Cortex of kidney (tissue), 1 donor: ENCODE measurements at places on chromosomes 13 and 19.

DNA sequence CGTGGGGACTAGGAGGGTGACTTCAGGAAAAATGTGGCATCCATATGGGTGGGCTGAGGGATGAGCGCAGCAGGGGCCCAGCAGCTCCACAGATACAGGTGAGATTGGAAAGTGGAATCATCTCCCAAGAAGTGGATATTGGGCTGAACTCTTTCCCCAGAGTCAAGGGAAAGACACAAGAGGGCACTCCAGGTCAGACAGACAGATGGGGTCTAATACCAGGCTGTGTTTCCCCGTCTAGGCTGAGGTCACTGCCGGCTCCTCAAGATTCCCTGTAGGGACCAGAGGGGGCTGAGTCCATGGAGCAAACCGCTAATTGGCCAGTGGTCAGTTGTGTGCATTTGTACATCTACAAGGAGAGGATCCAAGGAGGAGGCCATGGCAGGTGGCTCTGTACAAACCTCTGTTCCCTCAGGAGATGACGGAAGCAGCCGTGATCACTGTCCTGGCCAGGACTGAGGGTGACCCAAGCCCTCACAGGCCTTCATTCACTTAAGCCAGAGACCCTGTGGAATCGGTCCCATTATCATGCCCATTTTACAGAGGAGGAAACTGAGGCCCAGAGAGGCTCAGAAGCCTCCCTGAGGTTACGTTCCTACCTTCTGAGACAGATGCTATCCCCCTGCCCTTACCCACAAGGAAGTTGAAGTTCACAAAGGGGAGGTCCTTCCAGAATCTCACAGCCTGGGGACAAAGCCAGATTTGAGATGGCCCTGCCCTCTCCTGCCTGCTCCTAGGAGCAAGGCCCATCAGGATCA, 14.9 kb upstream of the IGLON5 start:
- no peak for DNase-seq

DNA sequence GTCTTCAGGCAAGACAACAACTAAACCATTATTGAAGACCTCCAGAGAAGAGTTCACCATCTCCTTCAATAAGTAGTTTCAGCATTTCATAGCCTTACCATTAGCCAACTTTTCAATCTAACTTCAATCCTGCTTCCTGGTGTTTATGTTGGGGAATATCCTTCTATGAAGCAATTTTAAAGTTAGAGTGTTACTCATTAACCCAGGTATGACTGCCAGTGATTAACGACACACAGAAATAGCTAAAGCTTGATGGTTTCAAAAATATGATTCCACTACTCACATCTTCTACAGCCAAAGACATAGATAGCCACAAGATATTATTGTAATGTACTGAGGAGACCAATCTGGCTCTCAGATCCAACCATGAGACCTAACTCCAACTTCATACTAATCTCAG, 403.2 kb downstream of the EFNB2 start:
- DNase-seq = no peak

DNA sequence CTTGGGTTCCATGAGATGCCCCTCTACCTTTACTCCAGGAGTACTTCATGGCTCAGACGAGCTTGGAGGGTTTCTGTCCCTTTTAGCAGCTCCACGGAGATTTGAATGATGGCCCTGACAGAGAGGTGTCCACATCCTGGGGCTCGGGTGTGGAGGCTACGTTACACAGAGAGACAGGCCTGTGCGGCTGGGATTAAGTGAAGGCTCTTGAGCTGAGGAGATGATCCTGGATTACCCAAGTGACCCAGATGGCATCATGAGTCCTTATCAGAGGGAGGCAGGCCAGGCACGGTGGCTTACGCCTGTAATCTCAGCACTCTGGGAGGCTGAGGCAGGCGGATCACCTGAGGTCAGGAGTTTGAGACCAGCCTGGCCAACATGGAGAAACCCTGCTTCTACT, 12.4 kb downstream of the DPP9 start:
- no peak for DNase-seq

- DNase-seq = no peak
Observed at GRCh38 chr19:43563816-43564457, 11.4 kb downstream of the XRCC1 start.

GRCh38 chr13:74530011-74530410, 395.8 kb upstream of the KLF12 start:
- DNase-seq = no peak

GRCh38 chr19:31499281-31500196, 150.3 kb upstream of the TSHZ3 start:
- DNase-seq = no peak

DNA sequence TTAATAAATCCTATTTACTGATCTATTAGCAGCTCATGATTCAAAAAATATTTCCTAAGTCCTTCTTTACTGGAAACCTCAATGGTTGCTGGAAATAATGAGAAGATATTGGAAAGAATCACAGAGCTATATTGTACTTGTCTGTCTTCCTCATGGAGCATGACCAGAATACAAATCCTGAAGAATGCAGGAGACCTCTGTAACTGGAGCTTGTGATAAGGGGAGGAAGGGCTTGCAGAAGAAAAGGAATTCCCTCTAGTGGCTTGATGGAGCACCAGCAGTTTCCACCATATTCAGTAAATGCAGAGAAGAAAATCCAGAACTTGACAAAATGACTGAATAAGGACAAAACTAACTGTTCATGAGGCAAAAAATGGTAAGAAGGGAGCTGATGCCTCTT, 1333.1 kb downstream of the EFNB2 start:
- DNase-seq = no peak

GRCh38 chr13:50467156-50468110, 376.1 kb downstream of the DLEU7 start:
- DNase-seq = no peak

DNA sequence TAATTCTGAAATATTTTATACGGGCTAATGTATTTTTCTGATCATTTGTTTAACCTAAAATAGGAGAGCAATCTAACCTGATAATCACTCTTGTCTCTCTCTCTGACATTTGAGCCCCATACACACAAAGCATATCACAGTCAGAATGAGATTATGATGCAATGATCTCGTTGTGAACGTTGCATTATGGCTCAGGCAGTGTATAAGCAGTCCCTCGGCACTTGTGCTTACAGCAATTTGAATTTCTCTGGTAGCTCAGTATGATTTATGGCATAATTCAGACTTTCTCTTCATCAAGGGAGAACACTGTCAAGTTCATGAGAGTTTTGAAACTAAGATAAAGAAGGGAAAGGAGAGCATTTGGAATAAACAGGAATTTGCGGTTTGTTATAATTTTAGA, 256.1 kb downstream of the DACH1 start:
- DNase-seq = no peak

GRCh38 chr13:64928696-64929499, 2301.2 kb downstream of the PCDH9 start:
- DNase-seq = no peak

DNA sequence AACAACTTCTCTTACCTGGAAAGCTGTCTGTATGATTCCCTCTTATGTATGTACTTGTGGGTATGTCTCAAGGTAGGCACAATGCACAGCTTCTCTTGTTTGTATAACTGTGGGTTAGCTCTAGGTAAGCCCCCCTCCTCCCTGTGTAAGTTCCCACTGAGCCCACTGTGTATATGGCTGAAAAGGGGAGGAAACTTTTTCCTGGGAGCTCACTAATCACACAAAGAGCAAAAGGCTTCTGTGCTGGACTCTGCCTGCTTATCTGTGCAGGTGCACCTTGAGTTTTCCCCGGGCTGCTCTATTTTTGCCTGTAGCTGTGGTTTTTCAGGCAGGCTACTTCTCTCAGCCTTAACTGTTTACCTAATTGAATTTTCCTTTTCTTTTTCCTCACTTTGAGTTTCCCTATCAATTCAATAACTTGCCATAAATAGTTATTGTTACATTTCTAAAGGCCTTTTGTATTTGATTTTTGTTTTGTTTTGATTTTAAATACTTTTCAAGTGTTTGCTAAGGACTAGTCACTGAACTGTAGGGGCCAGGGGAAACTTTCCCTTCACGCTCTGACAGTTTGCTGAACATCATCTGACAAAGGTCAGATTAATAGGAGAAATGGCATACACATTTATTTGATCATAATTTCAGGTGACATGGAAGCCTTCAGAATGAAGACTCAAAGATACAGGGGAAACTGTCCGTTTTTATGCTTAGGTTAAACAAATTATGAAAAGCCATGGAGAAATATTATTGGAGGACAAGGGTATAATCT, 423.5 kb upstream of the ATXN8OS start:
- no peak for DNase-seq

DNA sequence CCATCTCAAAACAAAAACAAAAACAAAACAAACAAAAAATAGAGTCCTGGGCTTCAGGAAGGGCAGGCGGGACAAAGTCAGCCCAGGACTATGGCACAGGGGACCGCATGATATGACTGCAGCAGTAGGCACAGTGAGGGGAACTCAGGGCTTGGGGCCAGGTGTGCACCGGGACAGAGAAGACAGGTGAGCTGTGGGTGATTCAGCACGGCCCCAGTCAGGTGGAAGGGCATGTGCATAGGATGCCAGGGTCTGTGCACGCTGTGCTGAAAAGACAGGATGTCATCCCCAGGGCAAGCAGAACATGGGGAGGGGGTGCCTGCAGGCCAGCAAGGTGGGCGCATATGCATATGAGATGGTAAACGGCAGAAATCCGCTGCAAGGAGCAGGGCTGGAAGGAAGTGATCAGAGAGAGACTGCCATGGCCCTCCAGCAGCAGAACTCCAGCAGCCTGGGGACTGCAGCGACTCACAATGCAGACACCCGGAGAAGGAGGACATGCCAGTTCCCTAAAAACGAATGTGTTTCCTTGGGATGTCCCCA, 15.0 kb downstream of the EPS15L1 start:
- no peak for DNase-seq

- no peak for DNase-seq
Observed at GRCh38 chr13:45773236-45773635, 71.1 kb downstream of the CBY2 start.

- DNase-seq = no peak
Observed at GRCh38 chr13:20492641-20493040, 33.0 kb downstream of the CRYL1 start.

GRCh38 chr13:21242236-21242635, 65.8 kb downstream of the MRPL57 start:
- no peak for DNase-seq

- DNase-seq = no peak
Observed at GRCh38 chr13:46168341-46168740, 13.6 kb downstream of the LCP1 start.

- DNase-seq = no peak
Observed at GRCh38 chr19:36215276-36216123, 594 bp downstream of the ZNF146 start.
